ENCODE measurements at places on chromosomes 1 and 21.

- no peak for DNase-seq
These were observed 65.0 kb downstream of the LPAR3 start for GRCh38 chr1:84827976-84828375.

- DNase-seq, result no peak
These were observed 69.9 kb upstream of the DR1 start for GRCh38 chr1:93275634-93276295.

GRCh38 chr21:41161428-41161827 lies 6.5 kb upstream of the BACE2 start:
- DNase-seq, result no peak

- no peak for DNase-seq
These were observed 61.2 kb downstream of the VANGL1 start for GRCh38 chr1:115702959-115703358.

- peak; percentile 68 for DNase-seq
These were observed 51.3 kb upstream of the ATP1A1 start for GRCh38 chr1:116321766-116322175.

DNA sequence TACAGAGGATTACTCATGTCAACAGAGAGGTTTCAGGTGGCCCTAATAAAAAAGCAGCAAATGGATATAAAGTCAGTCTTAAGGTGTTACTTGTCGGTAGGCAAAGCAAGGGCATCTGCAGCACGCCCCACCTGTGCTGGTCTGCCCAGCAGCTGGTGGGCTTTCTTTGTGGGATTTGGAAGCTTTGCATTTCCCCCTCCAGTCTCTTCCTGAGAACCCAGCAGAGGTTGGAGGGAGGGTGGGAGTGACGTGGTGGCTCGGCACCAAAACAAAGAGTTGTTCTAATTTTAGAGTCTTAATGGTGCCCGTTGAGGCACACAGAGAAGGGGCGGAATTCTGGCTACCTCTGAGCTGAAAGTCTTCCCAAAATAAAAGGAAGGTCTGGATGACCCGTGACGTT lies 4.8 kb upstream of the PCBP3 start:
- no peak for DNase-seq

DNA sequence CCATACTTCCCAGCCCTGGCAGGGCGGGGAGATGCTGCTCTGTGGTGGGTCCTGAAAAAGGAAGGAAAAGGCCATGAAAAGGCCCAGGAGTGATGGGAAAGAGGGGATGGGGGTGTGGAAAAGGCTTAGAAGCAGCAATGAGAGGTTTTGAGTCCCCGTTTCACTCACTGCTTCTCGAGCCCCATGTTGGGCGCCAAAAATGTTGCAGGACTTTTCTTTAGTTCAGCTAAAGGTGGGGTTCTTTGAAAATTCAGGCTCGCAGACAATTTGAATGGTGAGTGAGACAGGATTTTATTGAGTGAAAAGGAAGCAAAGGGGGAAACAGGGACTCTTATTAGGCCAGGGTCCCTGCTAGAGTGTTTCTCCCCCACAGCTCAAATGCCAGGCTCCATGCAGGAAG lies 93.1 kb downstream of the MRPS6 start:
- DNase-seq, result no peak

- DNase-seq, result no peak
These were observed 6.3 kb upstream of the IL20 start for GRCh38 chr1:206859082-206859521.

DNA sequence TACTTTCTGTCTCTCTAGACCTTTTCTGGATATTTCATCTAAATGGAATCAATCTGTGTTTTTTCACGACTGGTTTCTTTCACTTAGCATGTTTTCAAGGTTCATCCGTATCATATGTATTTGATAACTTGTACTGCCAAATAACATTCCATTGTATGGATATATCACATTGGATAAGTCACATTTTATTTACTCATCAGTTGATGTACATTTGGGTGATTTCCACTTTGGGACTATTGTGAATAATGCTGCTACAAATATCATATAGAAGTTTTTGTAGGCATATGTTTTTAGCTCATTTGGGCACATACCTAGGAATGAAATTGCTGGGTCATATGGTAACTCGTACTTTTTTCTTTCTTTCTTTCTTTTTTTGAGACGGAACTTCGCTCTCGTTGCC lies 6.7 kb downstream of the HMGN2 start:
- no peak for DNase-seq

Measured in NCI-H748 treated with DMSO at 0.1 percent for 48 hours (cell line).